Stimulated activated CD8-positive, alpha-beta memory T cell treated with anti-CD3 and anti-CD28 coated beads, Interleukin-15, amount 100 ng/mL, for 4 hours (primary cell): ENCODE measurements at places on chromosomes 2 and 18.

- no peak for DNase-seq
Observed at GRCh38 chr2:33158482-33159003, 211.8 kb downstream of the LTBP1 start.

DNA sequence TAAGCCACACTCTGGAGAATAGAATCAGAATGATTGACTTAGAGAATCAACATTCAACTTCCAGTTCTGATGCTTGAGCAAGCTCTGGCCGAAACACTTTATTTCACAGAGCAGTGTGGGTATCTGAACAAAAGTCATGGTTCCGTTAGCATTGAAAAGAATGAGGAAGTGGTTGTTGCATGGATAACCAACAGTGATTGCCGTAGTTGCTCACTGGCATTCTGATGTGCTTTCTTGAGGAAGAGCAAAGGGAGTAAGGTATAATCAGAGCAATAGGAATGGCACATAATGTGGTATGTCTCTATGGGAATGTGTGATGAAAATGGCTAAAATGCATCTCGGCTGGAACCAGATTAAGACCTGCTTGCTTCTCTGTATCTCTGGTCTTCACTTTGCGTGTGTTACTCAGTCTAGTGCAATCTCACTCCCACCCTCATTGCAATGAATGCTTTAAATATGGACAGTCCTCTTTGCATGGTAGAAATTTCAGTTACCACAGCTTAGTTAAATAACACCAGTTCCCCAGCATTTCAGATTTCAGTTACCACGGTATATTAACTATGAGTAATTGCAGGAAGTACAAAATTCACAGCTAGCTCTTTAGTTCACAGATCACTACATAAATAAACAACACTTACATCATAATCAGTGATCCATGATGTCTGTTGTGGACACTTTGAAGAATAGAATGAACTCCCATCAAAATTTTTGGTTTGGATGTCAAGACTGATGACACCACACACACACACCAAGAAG, 7.8 kb upstream of the RAB12 start:
- no peak for DNase-seq

GRCh38 chr2:238942726-238943300, 94.9 kb downstream of the TWIST2 start:
- no peak for DNase-seq

DNA sequence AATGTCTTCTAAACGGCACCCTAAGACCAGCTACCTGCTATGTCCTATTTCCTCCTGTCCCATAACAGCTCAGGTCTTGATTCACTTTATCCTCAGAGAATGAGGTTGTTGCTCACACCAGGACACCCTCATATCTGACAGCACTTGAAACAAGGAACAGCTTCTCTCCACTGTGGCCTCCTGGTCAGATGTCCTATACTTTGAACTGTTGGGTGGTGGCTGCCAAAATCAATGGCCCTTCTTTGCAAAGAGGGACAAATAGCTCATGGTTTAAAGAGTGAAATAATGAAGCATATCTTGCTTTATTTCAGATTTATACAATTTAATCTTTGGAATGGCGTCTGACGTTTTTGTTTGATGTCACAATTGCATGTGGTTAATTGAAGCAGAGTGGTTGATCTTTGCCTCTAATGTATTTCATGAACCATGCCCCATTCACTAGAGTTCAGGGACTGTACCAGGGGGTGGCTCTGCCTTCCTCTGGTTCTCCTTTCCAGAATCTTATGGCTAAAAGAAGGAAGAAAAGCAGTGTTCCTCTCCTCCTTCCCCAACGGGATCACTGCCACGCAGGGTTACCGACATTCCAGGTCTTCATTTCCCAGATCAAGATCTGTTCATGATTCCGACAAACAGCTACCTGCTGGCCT, 24.1 kb upstream of the ZCCHC2 start:
- DNase-seq = no peak

DNA sequence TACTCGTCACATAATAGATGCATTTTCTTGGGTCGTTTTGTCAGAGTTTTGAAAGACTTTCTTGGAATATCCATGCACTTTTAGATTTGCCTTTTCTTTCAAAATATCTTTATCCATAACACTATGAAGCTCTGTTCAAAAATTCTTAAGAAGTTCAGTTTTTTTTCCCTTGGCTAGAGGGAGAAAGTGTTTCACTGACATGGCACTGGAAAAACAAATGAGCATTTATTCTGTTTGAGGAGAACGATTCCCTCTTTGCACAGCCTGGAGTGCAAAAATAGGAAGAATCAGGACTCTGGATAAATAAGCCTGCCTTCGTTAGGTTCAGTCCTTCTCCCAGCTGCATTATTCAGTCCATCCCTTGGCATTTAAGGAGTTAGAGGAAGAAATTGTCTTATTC, 91.0 kb upstream of the RPE start:
- DNase-seq = no peak

- no peak for DNase-seq
Observed at GRCh38 chr2:166417669-166418068, 41.9 kb upstream of the SCN9A start.

DNA sequence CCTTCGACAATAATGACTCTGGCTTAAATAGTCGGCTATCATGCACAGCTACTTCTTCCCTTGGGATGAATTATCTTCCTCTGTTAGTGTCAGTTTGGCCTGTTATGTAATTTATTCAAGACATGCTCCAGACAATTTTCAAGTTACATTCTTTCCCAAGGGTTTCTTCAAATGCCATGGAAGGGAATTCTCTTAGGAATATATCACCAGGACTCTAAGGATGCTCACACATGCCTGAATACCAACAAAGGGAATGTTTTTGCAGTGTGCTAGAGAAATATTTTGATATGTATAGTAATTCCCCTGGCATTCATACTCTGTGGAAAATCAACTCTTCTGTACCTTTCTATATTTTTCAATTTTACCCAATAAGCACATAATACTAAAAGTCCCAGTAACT, 286.0 kb upstream of the KYNU start:
- DNase-seq = no peak

DNA sequence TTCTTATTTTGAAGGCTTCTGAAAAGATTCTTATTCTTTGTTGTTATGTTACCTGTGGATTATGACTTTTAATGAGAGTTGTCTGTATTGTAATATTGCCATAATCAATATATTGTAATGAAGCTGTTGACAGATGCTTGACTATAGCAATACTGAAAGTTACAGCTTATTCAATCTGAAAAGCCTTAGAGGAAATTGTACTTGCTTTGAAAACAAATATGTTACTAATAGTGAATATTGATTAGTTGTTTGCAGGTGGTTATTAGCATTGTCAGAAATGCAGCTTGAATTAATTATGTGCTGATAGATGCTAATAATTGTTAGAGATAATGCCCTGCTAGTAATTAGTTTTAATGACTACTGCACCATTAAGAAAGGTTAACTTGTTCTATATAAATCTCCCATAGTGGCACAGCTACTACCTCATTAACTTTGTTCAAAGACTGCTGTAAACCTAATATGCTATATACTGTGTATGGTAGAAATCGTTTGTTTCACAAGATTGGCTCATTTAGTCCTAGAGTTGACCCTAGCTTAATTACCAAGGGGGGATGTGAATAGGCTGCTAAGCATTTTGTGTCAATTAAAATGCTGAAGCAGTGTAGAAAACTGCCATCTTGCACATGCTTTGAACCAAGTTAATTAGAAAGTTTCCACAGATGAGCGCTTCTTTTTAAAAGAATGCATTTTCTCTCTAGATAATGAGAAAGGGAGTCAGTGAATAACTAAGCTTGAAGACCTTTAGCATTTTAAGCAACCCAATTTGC, 30.5 kb downstream of the SLC39A10 start:
- DNase-seq = no peak

DNA sequence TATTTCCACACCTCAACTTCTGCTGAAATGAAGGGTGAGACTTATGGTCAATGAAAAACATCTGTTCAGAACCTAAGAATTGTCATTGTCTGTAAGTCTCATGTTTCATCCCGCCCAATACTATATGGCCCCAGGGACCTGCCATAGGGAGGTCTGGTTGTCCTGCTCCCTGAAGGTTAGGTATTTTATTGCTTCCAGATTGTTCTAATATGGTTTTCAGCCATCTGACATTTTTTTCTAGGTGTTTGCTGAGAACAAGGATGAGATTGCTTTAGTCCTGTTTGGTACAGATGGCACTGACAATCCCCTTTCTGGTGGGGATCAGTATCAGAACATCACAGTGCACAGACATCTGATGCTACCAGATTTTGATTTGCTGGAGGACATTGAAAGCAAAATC, 7.3 kb downstream of the XRCC5 start:
- DNase-seq = no peak
